ENCODE measurements at places on chromosomes 6 and 20.

DNA sequence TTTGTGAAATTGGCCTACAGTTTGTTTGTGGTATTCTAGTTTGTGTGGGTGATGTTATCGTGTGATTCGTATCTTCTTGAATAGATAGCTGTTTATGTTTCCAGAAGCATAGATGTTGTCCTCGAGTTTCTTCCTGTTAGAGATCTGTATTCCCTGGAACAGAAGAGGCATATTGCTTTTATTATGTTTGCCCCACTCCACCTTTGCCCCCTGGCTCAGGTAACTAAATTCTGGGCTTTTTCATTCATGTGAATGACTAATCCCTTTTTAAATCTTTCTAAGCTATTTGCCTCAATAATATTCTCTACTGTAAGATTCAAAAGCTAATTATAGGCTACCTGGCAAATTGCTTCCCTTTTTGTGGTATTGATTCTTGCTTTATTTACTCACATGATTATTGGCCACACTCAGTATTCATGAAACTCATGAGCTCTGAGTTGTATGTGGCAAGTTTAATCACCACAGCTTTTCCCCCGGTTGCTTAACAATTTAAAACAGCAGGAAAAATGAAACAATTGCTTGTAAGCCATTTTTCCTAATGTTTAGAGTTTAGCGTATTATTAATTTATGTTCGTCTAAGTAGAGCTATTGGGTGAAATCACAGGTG lies 12.6 kb downstream of the RNF217 start:
- no peak for DNase-seq

GRCh38 chr6:98843271-98844243 lies 9.2 kb downstream of the POU3F2 start:
- DNase-seq = no peak

DNA sequence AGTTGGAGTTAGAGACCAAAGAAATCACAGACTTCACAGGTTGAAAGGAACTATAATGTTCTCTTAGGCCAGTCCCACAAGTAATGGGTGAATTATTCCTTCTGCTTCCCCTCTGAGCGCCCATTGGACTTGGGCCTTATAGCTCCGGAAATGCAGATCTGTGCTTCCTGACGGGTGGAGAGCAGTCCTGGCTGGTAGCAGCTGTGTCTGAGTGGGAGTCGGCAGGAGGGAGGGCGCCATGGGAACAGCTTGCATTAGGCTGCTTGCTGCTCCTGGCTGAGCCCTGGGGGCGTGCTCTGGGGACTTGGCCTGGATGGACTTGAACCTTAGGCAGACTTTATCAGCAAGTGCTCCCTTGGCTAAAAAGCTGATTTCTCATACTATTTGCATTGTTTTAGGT lies 18.4 kb upstream of the NUP153 start:
- DNase-seq = peak; percentile 56

GRCh38 chr6:33974030-33974429 lies 170.2 kb upstream of the MLN start:
- DNase-seq = no peak

- no peak for DNase-seq
Measured at GRCh38 chr6:46538800-46539480, 47.7 kb upstream of the RCAN2 start.

- DNase-seq = peak; percentile 5
Measured at GRCh38 chr6:119390247-119390793, 40.8 kb upstream of the MAN1A1 start.

- peak; percentile 78 for DNase-seq
Measured at GRCh38 chr6:27795697-27796494, 116.3 kb downstream of the OR2B2 start.

DNA sequence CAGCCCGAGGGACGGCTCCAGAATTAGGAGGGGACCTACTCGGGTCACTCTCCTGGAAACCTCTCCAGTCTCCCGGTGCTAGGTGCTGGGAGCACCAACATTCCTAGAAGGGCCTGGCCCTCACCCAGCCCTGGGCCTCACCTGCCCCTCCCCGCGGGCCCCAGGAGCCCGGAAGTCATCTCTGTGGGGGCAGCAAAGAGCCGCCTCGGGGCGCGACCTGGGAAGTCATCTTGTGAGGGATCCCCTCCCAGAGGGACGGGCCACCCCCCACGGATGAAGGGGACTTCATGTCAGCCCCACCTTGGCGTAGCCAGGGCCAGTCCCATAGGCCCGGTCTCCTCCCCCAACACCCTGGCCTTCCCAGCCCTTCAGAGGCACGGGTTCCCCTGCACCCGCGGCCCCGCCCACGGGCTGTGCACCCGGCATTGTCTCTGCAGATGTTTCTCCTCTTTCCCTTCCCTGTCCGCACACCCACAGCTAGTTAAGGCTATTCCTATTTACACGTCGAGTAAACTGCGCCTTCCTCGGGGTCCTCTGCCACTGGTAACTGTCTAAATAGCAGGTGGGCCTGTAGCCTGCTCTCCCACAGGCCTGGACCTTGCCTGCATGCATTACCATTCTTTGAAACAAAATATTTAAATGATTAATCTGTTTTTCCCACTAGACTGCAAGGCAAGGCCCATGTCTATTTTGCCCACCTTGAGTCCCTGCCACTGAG lies 896 bp upstream of the RNASET2 start:
- DNase-seq = peak; percentile 65

- peak; percentile 52 for DNase-seq
Measured at GRCh38 chr6:101760843-101761621, 367.5 kb downstream of the GRIK2 start.

GRCh38 chr6:303948-304558 lies 11.8 kb downstream of the DUSP22 start:
- DNase-seq = no peak
